ENCODE measurements at places on chromosomes 7 and 10. TPM values are rescaled to one million over a fixed set of nuclear protein-coding genes. Genes with fewer than 3 reads are reported as not detected.

Gene KCNMA1
- total RNA-seq, result 17.3 TPM

Gene NEUROD6
- not detected for total RNA-seq

Gene IGF2BP3
- 1.7 TPM for total RNA-seq

Gene PNLIPRP1
- total RNA-seq, result not detected
